ENCODE measurements at places on chromosomes 7 and 10.

DNA sequence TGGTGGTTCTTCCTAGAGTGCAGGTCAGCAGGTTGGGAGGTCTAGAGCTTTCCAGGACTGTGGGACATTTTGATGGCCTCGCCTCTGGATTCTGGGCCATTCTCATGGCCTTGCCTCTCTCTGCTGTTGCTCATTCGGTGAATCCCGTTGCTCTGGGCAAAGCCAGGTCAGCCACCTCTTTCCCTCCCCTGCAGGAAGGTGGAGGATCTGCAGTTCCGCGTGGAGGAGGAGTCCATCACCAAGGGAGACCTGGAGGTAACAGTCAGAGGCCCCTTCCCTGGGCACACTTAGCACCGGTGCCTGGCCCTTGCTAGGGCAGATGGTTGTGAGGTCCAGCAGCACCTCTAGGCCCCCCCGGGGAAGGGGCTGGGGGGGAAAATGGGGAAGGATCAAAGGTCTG is 74.9 kb downstream of the CLIP2 start:
- DNase-seq: no peak

- no peak for DNase-seq
Measured at GRCh38 chr7:26500749-26501352, 209.2 kb downstream of the SNX10 start.

DNA sequence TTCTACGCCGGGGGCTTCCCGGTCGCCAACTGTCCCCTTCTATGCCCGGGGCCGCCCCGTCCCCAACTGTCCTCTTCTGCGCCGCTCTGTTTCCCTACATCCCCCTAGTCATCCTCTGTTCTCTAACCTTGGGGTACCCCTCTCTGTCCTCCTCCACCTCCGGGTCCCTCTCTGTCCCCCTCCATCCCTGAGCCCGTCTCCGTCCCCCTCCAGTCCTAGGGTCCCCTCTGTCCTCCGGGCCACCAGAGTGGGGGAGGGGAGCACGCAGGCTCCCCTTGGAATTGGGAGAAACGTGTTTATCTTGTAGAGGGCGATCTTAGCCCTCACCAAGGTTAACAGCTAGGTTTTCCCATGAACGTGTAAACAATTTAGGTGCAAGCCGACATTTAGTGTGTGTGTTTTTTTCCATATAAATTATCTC is 852 bp upstream of the KLF6 start:
- DNase-seq: no peak

DNA sequence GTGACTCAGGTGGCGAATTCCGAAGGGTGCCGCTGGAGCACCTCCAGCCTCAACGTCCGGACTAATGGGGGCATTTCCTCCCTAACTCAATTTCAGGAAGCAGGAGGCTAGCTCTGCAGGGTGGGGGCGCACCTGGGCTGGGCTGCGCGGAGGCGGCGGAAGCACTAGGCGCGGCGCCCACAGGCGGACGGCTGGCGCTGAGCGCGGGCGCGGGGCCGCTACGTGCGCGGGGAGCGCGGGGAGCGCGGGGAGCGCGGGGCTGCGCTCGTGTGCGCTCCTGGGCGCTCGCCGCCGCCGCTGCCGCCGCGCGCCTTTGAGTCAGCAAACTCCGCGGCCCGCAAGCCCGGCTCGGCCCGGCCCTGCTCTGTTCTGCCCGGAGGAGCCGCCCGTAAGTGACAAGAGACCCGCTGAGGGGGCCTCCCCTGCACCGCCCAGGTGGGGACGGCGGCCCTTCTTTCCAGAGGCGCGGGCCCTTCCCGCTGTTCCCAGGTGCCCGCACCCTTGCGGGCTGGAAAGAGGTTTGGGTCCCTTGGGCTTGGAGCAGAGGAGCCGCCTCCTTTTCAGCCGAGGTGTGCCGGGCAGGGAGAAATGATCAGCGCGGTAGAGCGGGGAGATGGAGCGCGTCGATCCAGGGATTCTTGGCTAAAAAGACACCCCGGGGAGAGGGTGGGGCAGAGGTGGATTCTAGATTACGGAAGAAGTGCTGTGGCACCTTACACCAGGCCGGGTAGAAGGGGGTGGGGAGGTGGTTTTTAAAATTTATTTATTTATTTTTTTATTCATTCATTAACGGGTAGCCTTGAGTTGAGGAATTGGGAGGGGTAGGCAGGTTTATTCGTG is at the start of gene SNX10:
TSS of gene SNX10 (plus strand) at position 164 of the 840 bp plus-strand sequence. CDS start 54,581 bp downstream, outside the sequence.
- no peak for DNase-seq
